ENCODE measurements at places on chromosomes 1 and 21. TPM values are rescaled to one million over a fixed set of nuclear protein-coding genes. Genes with fewer than 3 reads are reported as not detected.

The DNASE2B gene
- polyA plus RNA-seq = 0.32 TPM

The DONSON gene
- 17.1 TPM for polyA plus RNA-seq

The IL19 gene
- polyA plus RNA-seq = not detected

The C8B gene
- 29.0 TPM for polyA plus RNA-seq

The DIPK1A gene
- 18.0 TPM for polyA plus RNA-seq

The GORAB gene
- 10.9 TPM for polyA plus RNA-seq

The FCMR gene
- polyA plus RNA-seq = 0.88 TPM

The SAMD13 gene
- 2.6 TPM for polyA plus RNA-seq

The HCRTR1 gene
- polyA plus RNA-seq = 0.68 TPM

The MTF2 gene
- 37.7 TPM for polyA plus RNA-seq

The WNT9A gene
- polyA plus RNA-seq = 1.5 TPM

The ZNF697 gene
- polyA plus RNA-seq = 0.58 TPM

The NBPF20 gene
- 1.3 TPM for polyA plus RNA-seq

The LMOD1 gene
- polyA plus RNA-seq = 6.4 TPM

The KCNE2 gene
- polyA plus RNA-seq = 5.2 TPM
